ENCODE measurements at places on chromosomes 13 and 19.

DNA sequence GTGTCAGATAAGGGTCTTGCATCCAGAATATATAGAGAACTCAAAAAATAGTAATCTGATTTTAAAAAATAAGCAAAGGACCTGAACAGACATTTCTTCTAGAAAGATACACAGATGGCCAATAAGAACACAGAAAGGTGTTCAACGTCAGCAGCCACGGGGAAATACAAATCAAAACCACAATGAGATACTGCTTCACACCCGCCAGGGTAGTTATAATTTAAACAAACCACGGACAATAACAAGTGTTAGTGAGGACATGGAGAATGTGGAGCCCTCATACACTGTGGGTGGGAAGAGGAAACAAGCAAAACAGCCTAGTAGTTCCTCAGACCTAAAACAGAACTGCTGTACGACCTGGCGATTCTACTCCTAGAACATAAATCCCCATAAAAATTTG lies 26.7 kb upstream of the NAPA start:
- no peak for DNase-seq

DNA sequence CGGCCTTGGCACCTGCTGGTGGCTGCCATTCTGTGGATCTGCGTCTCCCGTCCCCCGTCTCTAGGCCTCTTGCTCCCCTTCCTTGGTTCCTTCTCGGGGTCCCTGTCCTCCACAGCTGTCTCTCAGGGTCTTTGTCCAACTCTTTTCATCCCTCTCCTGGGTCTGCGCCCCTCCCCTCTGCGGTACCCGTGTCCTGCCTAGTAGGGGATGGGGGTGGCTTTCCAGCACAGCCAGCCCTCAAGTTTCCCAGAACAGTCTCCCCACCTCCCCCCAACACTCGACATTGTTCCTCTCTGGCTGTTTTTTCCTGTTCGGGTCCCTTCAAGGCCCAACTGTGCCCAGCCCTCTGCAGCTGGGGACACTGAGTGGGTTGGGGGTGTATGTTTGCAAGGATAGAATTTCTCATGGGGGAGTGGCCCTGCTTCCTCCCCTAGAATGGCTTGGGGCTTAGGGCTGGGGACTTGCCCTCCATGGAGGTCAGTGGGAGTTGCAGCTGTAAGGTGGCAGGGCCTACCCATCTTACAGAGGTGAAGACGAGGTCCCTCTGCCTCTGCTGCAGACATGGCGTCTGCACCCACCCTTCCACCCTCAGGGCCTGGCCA lies 762 bp upstream of the ADM5 start:
- no peak for DNase-seq

DNA sequence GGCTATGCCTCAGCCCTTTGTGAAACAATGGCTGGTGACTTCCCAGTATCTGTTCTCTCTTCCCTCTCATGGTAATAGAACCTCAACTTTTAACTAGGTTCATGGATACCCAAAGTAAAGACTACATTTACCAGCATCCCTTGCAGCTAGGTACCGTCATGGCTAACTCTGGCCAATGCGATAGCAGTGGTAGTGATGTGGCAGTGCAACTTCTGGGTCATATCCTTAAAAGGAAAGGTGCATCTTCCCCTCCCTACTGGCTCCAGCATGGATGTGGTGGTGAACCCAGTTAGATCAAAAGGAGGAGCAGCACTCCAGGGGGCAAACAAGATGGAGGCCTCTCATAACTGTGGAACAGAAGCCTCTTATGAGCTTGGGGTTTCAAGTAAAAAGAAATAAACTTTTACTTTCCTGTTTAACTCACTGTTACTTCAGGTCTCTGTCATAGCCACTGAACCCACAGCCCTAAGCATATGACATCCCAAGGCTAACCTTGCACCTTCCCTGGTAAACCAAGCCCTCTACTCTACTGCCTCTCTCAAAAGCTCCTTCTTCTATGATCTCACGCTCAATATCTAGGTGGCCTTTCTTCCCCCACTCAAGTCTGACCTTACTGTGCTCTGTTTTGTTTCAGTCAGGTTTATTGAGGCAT lies 104.4 kb downstream of the DOCK9 start:
- DNase-seq, result no peak

DNA sequence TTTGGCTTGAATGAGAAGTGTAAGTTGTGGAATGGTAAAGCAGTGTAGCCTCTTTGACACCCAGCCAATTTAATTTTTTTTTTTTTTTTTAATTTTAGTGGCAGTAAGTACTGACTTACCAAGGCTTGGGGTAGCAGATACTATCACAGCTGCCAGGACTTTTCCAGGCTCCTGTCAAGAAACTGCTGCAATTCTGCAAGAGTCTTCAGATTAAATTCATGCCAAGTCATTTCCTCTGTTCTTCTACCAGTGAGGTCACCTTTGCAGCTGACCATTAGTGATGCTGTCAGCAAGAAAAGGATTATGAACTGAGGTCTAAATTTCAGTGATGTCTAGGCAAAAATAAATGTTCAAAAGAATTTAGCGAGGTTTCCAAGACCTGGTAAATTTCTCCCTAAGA lies 91.2 kb downstream of the GGACT start:
- no peak for DNase-seq

- no peak for DNase-seq
These were observed 10.8 kb upstream of the RNF113B start for GRCh38 chr13:98187965-98188261.

DNA sequence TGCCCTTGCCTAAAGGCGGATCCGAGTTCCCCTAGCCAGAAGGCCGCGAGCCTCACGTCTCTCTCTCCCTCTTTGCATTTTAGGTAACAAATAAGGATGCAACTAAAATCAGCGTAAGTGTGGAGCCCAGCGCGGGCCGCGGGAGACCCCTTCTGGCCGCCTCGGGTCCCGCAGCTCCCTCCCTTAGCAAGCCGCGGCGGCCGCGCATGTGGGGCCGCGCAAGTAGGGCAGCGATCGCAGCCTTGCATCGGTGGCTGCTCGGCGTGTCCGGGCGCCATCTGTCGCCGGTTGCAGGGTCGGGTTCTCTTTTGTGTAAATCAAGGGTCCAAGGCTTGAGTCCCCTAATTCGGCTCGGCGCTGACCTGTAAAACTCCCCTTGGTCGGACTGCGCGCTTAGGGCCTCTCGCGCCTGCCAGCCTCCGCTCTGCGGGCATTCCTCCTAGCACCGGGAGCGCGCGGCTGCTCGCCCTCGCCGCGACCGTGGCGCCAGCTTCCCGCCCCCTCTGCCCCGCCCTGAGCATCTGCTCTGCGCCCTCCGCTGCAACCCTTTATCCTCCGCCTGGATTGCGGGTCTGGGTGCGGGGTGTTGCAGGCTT lies 2.7 kb downstream of the VSTM2B start:
- DNase-seq, result no peak

- DNase-seq, result no peak
These were observed 15.5 kb downstream of the DPP9 start for GRCh38 chr19:4707956-4708650.

- no peak for DNase-seq
These were observed 6.2 kb downstream of the SPRY2 start for GRCh38 chr13:80334597-80335260.

GRCh38 chr13:97496511-97496910 lies 62.5 kb downstream of the RAP2A start:
- DNase-seq, result no peak

DNA sequence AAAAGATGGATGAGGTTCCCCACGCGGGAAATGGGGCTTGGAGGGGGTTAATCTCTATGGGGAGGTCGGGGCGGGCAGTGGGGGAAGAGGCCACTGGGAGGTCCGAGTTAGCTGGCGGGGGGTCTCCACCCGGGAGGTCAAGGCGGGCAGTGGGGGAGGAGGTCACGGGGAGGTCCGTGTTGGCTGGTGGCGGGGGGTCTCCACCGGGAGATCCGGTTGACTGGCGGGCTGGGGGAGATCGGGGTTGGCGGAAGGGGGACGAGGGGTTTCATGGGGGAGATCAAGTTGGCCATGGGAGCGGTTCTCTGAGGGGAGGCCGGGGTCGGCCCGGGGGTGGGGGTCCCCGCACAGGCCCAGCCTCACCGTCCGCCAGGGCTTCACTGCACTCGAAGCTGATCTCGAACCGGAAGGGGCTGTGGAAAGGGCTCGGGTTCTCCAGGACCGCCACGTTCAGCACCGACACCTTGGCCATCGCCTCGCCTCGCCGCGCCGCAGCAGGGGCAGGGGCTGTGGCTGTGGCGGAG lies 342 bp downstream of the ASF1B start:
- DNase-seq, result no peak
